ENCODE measurements at places on chromosomes 11 and 22. TPM values are rescaled to one million over a fixed set of nuclear protein-coding genes. Genes with fewer than 3 reads are reported as not detected.

DNA sequence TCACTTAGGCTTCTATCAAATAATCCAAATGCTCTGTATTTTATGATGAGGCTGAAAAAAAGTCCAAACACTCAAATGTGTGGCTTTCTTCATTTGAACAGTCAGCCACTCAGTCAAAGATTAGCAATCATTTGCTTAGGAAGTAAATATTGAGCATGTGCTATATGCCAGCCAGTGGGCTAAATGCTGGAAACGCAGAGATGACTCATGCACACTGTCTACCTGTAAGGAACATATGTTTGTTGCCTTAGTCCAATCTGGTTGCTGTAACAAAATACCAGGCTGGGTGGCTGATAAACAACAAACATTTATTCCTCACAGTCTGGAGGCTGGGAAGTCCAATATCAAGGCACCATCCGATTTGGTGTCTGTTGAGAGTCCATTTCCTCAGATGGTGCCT is 617.3 kb downstream of the NTM start:
- DNase-seq, result no peak

DNA sequence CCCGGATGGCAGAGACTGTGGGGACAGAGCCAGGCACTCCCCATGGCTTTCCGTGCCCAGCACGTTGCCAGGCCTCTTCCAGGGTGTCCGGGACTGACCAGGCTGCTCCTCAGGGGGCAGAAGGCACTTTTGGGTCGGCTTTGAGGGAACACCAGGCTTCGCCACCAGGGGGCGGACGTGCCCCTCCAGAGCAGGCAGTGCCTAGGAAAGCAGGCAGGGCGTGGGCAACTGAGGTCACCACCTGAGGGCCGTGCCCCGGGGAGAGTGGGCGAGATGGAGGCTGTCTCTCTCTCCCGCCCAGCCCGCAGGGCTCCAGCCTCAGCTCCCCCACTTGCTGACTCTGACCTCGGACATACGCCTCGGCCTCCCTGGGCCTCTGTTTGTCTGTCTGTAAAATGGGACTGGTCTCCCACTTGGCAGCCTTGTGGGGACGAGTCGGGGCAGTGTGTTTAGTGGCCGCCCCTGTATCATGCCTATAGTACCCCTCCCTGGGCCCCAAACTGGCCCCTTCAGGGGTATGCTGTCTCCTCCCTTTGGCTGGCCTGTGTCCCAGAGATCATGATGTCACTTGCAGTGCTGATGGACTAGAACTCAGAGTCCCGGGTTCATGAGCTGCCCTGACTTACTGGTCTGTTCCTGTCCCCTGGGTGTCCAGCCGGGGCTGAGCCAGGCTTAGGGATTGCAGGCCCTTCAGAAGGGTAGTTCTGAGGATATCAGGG is 4.4 kb upstream of the PRR5 start:
- peak; percentile 65 for DNase-seq

DNA sequence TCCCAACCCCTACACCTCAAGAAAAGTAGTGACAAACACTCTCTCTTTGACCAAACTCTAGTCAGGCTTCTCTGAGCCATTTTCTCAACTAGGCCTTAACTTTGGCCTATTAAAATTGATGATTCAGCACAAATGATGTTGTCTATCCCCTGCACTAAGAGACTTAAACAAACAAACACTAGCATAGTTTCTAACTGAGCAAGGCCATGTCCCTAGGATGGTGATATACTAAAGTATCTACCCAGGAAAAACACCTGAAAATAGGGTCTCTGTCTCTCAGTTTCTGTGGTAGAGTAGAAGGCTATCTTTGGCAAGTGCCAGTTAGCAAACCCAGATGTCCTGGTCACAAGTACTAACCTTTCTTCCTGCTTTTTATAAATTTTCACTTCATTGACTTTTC is 219.7 kb upstream of the ANO3 start:
- DNase-seq, result no peak

- no peak for DNase-seq
Observed at GRCh38 chr11:117759305-117759704, 37.7 kb downstream of the DSCAML1 start.

DNA sequence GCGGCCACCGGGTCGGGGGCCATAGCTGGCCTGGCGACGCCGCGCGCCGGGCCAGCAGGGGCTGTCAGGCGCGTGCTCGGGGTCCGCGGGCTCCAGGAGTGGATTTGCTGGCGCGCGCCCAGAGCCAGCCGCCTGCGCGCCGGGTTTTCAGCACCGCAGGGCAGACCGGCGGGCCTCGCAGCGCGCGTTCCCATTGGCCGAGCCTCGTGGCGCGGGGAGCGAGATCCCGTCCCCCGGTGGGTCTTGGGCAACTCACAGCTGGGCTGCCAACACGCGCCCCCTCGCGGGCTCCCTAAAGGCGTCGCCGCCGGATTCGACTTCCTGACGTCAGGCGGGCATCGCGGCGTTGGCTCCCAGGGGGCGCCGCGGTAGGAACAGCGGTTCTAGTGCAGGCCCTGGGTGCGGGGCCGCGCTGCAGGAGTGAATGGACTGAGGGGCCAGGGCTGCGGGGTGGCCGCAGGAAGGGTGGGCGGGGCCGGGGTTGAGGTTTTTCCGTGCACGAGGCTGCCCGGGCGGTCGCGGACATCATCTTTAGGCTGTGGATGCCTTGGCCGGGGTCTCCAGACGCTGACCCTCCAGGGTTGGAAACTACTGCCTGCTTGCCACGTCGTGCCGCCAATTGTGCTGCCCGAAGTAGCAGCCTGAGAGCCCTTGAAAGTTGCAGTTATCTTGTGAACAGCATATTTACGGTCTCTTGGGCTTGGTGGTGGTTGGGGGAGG is at the start of gene FADS1:
Gene FADS1 (minus strand): TSS at position 268 of the 720 bp plus-strand sequence. CDS start 74 bp downstream, at position 194.
- DNase-seq, result peak; percentile 92

GRCh38 chr11:24386546-24387397 is 110.1 kb upstream of the LUZP2 start:
- DNase-seq, result peak; percentile 68

DNA sequence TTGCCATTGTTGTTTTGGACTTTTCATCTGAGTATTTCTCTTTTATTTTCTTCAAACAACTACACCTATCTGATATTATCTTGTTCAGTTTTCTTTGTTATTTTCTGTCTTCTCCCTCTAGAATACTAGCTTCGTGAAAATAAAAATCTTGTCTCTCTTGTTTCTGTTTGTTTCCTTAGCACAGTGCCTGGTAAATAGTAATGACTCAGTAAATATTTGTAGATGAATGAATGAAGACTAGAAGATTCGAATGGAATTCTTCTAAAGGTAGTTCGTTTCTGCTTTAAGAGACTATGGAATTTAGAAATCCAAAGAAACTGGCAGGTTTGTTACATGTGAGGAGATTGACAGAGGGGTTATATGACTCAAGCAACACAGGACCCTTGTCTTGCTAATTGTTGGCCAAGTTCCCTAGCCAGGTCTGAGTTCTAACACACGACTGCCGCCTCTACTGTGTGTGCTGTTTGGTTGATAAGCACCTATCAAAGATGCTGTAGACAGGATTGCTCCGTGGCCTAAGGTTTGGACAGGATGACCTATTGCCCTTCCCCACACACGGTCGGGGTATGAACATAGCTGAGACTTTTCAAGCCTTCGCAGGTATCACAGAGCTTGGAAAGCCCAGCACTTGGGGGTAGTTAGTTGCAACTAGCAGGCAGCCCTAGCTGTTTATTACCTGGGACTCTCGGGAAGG is 831 bp upstream of the TMEM135 start:
- no peak for DNase-seq

GRCh38 chr11:75820645-75821044 is 5.6 kb downstream of the UVRAG start:
- peak; percentile 62 for DNase-seq

DNA sequence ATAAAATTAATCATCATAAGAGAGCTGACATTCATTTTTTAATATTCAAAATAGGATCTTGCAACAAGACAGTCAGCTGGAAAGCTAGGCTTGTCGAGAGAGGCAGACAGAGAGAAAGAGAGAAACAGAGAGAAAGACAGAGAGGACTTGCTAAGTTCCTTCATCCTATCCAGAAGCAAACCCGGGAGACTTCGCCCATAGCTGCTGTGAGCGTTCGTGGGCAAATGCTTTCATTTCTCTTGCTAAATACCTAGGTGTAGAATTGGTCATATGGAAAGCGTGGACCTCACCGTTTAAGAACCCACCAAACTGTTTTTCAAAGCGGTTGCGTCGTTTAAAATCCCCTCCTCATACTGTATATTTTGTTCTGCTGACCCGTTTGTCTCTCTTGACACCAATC is 25.3 kb upstream of the KRTAP5-6 start:
- DNase-seq, result no peak

- peak; percentile 96 for DNase-seq
Observed at GRCh38 chr11:122235615-122236014, 119.6 kb upstream of the BLID start.

Gene RFPL3
- total RNA-seq, result not detected

Gene SLC5A4
- total RNA-seq, result under 0.01 TPM

Gene NPAS4
- total RNA-seq, result under 0.01 TPM

GRCh38 chr11:116876656-116877055 is 39.2 kb upstream of the APOA1 start:
- DNase-seq, result no peak

DNA sequence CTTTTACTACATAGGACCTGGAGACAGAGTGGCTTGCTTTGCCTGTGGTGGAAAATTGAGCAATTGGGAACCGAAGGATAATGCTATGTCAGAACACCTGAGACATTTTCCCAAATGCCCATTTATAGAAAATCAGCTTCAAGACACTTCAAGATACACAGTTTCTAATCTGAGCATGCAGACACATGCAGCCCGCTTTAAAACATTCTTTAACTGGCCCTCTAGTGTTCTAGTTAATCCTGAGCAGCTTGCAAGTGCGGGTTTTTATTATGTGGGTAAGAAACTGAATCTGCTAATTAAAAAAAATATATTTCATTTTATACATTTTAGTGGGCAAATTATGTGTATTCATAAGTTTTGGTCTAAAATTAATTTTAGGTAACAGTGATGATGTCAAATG is 7.8 kb downstream of the BIRC3 start:
- no peak for DNase-seq

DNA sequence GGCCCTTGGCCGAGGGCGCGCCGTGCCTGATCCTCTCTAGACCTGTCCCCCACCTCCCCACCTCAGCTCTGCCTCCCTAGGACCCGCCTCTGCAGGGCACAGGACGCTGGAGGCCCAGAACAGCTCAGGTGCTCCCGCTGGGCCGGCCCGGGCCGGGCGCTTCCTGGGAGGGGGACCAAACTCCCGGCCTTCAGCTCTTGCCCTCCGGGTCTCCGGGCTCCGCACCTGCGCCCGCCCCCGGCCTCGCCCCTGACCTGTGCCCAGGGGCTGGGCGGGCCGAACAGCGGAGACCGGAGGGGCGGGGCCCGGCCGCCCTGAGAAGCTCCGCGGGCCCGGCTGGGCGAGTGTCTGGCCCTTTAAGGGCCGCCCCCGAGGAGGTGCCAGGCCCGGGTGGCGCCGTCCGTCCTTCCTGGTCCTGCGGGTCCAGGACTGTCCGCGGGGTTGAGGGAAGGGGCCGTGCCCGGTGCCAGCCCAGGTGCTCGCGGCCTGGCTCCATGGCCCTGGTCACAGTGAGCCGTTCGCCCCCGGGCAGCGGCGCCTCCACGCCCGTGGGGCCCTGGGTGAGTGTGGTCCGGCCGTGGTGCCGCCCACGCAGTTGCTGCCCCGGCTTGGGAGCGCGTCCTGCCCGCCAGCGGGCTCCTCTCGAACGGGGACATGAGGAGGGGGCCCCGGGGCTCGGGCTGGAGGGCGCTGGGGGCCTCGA is at the start of gene SSH3:
Gene SSH3 (plus strand): TSS at position 399 of the 703 bp plus-strand sequence. CDS start 96 bp downstream, at position 495.
- peak; percentile 34 for DNase-seq

GRCh38 chr11:68328374-68329091 is 16.1 kb downstream of the LRP5 start:
- DNase-seq, result no peak

Gene XKR3
- not detected for total RNA-seq

DNA sequence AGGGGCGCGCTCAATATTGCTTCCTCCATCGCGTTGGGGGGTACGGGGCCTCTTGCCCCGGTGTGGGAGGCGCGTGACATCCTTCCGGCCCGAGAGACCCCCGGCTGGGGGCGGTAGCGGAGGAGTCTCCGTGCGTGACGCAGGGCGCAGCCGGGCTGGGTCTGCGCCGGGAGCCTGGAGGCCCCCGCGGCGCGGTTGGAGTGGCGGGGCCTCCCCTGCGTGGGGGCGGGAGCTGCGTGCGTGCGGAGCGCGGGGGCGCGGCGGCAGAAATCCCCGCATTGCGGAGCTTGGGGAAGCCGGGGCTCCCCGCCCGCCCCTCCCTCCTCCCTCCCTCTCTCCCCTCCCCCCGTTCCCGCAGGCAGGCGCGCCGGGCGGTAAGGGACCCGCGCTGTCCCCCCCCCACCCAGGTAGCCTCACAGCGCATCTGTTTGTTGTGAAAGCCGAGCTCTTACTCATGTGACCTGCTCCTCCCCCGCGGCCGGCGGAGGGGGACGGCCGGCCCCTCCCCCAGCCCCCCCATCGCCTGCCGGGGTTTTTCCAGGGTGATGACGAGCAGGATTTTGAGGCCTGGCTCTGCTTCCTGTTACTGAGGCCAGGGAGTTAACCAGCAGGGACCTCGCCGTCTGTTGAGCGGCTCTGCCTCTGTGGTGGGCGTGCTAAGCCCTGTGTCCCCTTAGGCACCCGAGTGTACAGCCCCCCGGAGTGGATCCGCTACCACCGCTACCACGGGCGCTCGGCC is 1.6 kb downstream of the PIM3 start:
- DNase-seq, result peak; percentile 93

DNA sequence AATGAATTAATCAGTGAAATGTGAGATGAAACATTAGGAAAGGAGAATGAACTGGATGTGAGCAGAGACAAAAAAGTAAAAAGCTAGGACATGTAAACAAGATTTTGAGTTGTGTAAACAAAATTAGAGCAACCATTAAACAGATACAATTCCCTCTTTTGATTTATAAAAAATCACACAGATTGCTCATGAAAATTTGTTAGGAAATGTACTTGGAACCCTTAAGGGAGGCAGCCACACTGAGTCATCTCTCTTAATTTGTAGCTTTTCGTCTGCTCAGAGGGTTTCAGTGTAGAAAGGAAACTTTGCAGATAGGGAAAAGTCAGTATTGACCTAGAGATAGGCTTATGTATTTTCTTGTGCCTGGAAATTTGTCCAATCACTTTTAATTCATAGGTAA is 49.6 kb upstream of the ME3 start:
- peak; percentile 62 for DNase-seq

DNA sequence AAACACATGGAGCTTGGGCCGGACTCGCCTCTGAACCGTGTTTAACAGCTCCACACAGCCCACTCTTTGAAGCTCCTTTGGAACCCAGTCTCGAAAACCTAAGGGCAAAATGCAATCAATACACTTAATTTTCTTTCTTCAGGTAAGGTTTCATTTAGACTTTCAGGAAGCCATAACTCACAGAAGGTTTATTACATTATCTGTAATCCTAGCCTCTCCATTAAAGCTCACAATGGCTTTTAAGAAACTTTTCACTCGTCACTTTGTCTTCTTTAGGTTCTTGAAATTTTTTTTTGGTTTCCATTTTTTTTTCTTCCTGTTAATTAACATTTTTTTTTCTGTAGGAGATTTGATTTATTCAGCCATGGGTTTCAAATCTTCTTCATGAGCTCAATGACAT is 91.3 kb downstream of the ARL14EP start:
- DNase-seq, result no peak
